ENCODE measurements at places on chromosomes 11 and 22. TPM values are rescaled to one million over a fixed set of nuclear protein-coding genes. Genes with fewer than 3 reads are reported as not detected.

The C11orf97 gene
- not detected for total RNA-seq

The NNMT gene
- total RNA-seq: 332 TPM

The OR2AT4 gene
- total RNA-seq: not detected

The CCDC73 gene
- total RNA-seq: not detected

The PSMD13 gene
- 166 TPM for total RNA-seq

All from A549 treated with Mapracorat at 1 μM for 4 hours (cell line).